ENCODE measurements at places on chromosomes 16 and 17.

GRCh38 chr16:47424846-47425245 is 36.0 kb downstream of the ITFG1 start:
- DNase-seq = no peak

DNA sequence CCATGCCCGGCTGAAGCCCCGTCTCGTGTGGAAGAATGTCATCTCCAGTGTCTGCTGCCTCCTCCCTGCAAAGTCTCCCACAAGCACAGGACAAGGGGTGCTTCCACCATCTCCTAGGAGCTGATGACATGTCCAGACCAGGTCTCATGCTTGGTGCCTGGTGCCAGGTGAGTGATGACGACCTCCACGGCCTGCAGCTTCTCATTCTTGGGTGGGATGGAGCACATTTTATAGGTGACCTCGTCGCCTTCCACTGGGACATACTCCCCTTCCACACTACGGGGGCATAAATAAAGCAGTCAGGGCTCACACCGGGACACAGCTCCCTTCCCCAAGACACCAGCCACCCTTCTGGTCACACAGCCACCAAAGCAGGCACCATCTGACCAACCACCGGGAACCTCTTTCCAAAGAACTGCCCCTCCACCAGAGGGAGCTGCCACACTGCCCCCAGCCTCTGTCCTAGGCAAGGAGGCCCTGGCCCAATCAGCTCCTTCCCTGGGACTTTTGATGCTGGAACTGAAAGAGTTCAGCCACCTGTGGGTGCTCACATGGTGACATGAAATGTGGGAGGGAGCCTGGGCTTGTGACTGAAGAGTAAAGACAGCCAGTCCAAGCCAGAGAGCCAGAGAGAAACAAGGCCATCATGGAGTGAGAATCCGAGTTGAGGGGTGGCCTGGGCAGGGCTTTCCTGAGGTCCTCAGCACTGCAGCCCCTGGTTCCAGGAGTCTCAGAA is 13.6 kb downstream of the CARHSP1 start:
- no peak for DNase-seq

DNA sequence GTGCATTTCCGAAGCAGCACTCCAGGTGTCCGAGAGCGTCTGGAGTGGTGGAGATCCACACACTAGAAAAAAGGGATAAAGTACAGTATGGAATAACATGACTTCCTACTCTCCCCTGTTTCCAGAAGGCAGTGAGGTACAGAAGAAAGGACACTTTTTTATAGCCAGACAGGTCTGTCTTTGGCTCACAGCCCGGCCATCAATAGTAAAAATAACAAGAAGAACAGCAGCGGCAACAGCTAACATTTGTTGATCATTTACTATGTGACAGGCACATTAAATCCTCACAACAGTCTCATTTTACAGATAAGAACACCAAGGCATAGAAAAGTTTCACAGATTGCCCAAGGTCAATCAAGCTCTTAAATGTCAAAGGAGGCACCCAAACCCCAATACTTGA is 16.2 kb downstream of the DYNLRB2 start:
- no peak for DNase-seq

DNA sequence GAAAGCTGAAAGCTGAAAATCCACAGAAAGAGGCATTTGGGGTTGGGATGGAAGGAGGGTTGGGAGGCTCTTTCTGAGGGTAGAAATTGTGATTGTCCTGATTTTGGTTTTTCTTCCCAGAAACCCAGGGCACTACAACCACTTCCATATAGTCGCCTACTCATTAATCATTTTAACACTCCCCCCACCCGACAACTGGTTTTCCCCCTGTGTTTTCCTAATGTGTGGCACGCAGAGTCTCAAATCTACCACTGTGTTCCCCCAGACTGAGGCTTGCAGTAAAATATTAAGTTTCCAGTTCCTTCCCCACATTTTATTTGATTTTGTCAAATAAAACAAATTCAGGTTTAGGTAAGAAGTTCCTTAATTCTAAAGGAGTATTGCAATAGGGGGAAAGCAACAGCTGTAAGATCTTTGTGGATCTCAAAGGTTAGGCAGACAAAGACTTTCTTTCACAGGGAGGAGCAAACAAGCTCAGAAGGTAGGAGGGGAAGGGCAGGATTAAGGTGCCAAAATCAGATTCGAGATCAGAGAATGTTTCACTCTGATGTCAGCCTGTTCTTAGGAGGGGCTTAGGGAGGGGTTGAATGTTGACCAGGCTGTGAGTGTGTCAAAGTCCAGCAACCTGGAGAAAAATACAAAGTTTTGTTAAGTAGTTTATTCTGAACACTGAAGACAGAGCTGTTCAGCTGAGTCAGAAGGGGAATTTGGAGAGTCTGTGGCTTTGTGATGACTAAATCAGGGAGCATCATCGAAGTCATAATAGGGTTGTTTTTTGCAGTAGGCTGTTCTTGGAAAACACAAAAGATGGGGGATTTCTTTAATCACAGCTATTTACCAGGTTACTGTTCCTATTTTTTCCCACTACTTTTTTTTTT is 3.6 kb downstream of the ZNF267 start:
- no peak for DNase-seq

GRCh38 chr17:1087381-1088241 is 90.7 kb downstream of the TIMM22 start:
- DNase-seq = no peak

DNA sequence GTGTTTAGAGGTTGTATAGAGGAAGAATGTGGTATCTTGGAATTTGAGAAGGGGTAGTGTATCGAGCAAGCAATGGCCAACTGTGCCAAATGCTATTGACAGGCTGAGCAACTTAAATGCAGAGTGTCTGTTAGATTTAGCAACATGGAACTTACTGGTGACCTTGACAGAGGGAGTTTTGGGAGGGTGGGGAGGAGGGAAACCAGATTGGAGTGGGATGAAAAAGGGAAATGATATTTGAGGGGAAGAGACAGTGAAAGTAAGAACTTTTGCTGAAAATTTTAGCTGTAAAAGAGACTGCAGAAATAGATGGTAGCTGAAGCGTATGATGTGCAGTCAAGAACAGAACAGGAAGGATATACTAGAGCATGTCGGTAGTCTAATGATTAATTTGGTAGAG is 1.1 kb downstream of the LRRC36 start:
- DNase-seq = no peak

- no peak for DNase-seq
These were observed 404.1 kb downstream of the WWOX start for GRCh38 chr16:78503602-78504001.

DNA sequence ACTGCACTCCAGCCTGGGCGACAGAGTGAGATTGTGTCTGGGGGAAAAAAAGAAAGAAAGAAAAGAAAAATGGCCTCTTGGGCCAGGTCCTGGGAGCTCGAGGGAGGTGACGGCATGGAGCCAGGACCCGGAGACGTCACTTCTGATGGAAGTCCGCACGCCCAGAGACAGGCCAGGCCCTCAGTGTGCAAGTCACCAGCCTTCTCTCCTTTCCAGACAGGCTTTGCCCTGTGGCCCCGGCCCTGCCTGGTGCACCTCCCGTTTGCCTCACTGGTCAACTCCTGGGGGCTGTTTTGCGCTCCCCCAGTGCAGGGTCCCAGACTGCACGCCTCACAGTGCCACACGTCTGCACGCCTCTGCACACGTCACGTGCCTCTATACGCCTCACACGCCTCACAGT is 44.1 kb downstream of the CBFA2T3 start:
- DNase-seq = no peak

DNA sequence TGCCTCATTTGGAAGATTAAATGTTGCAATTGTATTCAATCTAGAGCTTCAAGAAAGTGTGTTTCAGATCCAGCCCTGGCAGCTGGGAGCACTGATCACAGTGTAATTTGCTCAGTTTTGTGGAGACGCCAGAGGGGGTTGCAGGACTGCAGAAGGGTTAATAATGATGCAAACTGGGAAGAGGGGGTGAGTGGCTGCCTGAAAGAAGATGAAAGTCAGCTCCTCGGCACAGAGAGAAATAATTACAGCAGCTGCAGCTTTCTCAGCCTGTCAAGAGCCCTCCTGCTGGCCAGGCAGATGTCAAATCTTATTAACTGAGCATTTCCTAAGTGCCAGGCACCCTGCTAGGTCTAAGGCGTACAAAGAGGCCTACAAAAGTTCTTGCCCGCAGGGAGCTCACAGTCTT is 97.7 kb downstream of the ZNF18 start:
- no peak for DNase-seq

DNA sequence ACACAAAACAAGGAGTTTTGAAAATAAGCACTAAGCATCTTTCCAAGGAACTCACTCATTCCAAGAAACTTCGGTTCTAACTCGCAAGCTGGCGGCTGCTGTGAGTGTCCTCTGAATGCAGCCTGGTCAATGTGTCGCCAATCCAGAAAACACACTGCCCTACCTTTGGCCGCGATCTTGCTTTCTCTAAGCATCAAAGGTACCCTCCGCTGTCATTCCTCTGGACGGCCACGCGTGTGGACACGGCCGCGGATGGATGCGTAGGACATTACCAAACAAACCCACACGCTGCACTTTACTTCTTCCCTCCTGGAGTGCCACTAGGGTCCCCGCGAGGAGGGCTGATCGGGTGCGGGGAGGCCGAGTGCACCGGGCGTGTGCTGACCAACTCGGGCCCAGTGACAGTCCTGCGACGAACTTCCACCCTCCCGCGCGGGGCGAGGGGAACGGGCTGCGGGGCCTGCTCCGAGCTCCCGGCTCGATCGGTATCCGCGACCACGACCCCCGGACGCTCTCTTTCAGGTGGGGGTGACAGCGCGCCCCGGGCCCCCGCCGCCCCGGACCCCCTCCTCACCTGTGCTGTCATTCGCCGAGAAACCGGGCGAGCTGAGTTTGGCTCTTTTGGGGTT is 1.1 kb downstream of the CREBBP start:
- no peak for DNase-seq

DNA sequence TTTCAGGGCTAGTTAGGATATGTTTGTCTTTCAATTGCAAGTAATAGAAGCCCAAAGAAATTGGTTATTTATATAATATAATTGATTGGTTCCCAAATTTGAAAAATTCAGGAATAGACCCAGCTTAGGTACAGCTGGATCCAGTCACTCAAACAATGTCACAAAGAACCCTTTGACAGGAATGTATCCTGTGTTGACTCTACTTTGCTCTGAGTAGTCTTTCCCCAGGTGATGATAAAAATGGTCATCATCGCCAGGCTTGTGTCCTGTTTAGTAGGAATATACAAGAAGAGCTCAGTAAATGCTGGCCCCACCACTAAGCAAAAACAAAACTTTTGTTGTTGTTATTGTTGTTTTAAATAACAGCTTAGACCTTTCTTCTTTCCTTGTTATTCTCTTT is 35.0 kb downstream of the MAPT start:
- DNase-seq = no peak

DNA sequence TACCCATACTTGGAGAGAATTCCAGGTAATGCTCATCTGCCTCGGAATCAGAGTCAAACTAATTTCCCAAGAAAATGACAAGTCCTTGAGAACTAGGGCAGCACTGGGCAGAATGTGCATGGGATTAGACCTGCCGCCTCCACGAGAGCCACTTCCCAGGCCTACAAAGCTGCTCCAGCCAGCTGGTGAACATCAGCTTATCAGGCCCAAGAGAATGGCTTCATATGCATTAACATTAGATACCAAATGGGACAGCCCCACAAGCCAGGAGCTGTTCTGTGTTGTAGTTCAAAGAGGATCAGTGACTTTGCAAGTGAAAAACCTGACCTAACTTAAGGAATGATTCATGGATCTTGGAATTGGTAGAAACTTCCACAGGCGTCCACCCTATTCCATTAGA is 203.3 kb downstream of the CYLD start:
- no peak for DNase-seq

DNA sequence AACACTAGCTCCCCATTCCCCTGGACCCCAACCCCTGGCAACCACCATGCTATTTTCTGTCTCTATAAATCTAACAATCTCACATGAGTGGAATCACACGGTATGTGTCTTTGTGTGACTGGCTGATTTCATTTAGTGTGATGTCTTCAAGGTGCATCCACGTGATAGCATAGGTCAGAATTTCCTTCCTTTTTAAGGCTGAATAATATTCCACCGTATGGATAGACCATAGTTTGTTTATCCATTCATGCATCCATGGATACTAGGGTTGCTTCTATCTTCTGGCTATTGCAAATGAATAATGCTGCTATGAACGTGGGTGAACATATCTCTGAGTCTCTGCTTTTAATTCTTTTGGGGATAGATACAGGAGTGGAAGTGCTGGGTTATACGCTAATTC is 43.9 kb downstream of the TMEM235 start:
- no peak for DNase-seq

DNA sequence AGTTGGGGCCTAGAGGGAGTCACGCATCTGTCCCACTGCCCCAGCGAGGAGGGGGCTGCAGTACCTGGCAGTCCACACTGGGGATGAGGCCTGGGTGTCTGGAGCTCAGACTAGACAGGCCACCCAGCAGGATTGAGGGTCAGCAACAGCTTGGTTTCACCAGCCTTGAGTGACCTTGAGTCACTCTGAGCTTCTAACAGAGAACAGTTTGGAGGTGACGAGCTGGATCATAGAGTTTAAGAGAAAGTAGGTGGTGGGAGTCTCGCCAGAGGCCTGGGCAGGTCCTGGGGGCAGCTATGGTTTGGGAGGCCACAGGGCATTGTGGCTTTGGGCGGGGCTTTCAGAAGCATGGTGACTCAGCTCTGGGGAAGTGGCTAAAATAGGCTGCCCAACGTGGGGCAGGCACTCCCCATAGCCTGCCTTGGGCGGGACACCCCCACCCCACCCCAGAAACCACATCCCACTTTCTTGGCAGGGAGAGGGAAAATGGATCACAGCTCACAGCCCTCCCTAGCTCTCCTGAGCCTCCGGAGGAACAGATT is 20.5 kb downstream of the CDC42EP4 start:
- DNase-seq = no peak

All from stimulated activated CD4-positive, alpha-beta T cell treated with anti-CD3 and anti-CD28 coated beads, TNF-alpha, amount 100 ng/mL, for 4 hours (primary cell).